ENCODE measurements at places on chromosomes 3 and 15. TPM values are rescaled to one million over a fixed set of nuclear protein-coding genes. Genes with fewer than 3 reads are reported as not detected.

DNA sequence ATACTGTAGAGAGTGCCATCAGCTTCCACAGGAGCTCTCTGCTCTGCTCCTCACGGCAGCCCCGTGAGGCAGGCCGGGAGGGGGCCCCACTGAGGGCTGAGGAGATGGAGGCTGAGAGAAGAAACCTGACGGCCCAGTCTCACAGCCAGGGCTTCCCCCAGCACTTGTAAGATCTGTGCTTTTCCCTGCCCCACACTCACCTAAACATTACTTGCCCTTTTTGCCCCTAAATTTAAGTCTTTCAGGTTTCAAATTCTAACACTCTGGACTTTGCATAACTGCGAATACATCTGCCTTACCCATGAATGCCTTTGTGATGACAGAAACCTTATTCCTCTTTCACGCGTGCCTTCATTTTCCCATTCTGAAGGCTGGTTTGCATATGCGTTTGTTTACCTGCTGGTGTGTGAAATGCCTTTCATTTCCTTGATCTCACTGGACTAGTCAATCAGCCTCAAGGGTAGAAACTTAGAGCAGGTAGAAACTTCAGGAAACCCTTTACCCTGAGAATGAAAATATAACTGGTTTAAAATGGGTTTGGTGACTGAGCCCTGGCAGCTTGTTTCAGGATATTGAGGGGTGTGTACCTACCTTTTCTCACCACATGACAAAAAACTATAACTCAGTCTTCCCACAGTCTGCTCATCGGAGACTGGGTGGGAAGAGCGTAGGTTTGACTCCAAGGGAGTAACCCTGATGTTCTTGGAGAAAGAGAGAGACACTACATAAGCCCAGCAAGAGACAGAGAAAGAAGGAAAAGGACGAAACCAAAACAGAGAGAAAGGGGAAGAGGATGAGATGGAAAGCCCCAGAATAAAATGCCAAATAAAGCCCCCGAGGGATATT, 20.1 kb downstream of the SLC12A8 start:
- DNase-seq: no peak

GRCh38 chr3:192607798-192608197, 119.5 kb downstream of the FGF12 start:
- DNase-seq: no peak

- DNase-seq: no peak
Measured at GRCh38 chr3:137763594-137763938, 549 bp upstream of the SOX14 start.

- DNase-seq: peak; percentile 73
Measured at GRCh38 chr3:15339786-15340215, 7.4 kb upstream of the SH3BP5 start.

Gene HIGD2B
- not detected for total RNA-seq

DNA sequence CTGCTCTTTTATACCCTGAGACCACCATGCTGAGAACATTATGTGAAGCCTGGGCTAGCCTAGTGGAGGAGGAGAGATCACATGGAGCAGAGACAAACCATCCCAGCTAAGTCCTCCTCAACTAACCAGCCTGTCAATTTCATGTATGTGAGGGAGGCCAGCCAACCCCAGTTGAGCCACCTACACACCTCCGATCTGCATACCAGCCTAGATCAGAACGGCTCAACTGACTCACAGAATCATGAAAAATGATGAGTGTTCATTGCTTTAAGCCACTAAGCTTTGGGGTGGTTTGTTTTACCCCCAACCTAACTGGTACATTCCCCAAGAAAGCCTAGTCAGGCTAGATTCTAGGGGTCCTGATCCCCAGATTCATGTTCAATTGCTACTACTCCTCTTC, 19.4 kb upstream of the CA12 start:
- DNase-seq: no peak

- DNase-seq: no peak
Measured at GRCh38 chr3:196941729-196942225, 551 bp downstream of the NCBP2 start.

Gene PLSCR2
- total RNA-seq: not detected

DNA sequence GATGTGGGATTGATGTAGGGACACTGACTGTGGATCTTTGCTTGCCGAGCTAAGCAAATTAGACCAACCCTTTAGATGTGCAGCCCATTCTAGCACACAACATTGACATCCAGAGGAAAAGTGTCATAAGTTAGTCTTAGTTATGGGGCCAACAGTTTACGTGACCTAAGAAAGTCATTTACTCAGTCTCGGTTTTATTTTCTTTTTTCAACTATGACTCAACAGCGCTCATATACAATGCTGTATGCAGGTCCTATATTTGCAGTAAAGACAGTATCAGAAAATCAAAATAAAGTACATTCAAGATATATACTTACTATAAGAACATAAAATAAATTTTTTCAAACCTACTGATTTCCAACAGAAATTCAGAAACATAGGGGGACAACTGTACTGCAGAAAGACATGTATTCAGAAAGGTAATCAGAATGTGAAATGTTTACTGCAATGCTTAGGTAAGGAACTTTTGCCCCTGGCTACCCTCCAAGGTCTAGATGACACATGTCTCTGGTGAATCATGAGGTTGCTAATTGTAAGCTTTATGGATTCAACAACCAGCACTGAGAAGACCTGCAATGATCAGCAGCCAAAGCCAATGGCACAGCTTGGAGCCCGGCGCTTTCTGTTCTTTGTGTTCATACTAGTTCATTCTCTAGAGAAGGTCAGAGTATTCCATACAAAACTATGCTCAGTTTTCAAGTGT, 317.5 kb upstream of the CNTN6 start:
- DNase-seq: no peak

DNA sequence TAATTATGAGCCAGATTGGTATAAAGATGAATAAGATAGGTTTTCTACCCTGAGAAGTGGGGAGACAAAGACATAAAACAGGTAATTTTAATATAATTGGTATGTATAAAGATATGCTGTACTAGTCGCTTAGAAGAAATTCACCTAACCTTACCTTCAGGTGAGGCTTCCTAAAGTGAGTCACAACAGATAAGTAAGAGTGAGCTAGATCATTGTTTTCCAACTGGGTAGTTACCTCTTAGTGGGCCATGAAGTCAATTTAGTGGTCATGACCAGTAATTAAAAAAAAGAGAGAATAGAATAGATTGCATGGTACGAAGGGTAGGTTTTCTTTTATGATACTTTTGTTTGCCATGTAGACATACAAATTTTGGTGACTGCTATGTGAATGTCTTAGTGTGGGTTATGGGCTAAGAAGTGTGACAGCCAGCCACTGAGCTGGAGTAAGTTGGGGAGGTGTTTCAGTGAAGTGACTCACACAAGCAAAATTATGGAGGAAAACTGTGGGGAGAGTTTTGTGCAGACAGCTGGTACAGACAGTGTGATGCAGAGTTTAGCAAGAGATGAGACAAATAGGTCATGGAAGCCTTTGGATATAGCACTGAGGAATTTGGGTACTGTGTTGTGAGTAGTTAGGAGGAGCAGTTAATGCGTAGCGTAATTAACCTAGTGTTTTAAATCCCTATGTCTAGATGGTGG, 8.2 kb downstream of the TRNT1 start:
- no peak for DNase-seq

Gene GALK2
- total RNA-seq: 30.9 TPM

DNA sequence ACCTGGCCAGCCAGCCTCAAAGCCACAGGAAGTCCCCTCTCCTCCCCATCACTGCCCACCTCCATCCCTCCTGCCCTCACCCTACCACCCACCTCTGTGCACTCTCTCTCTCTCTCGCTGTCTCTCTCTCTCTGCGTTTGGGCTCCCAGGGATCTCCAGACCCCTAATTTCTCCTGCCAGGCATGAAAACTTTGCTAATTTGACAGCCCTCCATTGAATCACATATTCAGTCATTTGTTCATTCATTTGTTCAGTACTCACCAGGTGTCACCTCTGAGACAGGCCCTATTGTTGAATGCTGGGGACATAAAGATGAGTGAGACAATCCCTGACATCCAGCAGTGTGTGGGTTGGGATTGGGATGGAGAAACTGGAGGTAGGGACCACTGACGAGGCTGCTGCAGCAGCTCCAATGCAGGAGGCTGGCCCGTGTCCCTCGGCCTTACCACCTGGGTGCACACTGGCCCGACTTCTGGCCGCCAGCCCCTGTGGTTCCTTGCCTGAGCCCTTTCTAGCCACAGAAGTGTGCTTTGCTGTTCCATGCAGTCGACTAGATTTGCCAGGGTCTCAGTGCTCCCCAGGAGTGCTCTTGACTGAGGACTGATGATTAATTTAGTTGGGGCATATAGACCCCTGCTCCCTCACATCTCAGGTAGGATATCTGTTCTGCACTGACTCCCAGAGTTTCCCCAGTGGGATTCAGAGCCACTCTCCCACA, 38.6 kb upstream of the TSEN2 start:
- DNase-seq: no peak

DNA sequence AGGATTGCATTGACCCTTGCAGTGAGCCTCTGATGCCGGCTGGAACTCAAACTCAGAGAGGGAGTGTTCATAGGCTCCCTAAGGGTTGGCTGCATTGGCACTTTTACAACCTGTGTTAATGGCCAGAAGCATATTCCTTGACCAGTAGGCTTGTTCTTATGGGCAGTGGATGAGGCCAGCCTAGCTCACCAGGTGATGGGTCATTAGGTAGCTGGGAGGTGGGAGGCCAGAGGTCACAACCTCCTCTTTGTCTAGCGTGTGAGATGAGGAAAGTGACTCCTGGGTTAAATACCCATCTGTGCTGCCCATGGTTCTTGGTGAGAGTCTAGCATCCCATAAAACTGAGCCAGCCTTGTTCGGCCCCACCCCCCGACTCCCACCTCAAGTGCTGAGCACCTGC, 275.7 kb upstream of the CTNNB1 start:
- DNase-seq: no peak

Gene NEK11
- 15.3 TPM for total RNA-seq

Gene MYL3
- not detected for total RNA-seq

GRCh38 chr3:167575000-167575600, 78.6 kb downstream of the WDR49 start:
- no peak for DNase-seq
